ENCODE measurements at places on chromosomes 6 and 20.

GRCh38 chr6:53461696-53462095, 83.2 kb downstream of the GCLC start:
- no peak for DNase-seq

- DNase-seq: no peak
Measured at GRCh38 chr6:24448396-24448795, 41.0 kb downstream of the GPLD1 start.

DNA sequence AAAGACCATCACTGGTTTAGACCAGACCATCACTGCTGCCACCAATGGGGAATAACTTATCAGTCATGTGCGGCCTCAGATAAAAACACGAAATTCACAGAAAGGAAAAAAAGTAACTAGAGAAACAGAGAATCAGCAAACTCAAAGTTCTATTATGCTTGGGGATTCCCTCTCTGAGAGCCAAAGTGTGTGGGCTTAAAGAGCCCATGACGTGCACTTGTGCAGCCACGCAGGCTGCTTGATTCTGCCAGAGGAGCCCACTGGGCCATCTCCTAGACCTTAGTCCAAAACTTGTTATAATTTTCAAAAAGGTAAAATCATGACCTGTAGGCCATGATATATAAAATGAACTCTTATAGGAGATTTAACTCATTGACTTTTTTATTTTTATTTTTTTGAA, 15.2 kb downstream of the RAB44 start:
- no peak for DNase-seq

DNA sequence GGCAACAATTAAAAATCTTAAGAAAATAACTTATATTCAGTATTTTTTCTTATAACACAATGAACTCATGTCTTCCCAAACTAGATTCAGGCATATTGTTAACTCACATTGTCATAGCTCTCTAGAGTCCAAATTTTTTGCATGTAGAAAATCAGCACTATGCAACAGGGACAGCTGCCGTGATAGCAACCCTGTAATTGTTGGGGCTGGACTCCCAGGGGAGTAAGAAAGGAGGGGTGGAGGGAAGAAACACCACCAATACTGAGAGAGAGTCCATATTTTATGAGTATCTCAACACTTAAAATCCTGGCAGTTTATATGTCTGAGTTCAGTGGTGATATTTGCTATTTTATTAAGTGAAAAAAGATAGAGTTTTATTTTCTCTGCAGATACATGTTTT, 89.6 kb upstream of the HS3ST5 start:
- DNase-seq: no peak

GRCh38 chr6:24940311-24940917, 4.7 kb upstream of the RIPOR2 start:
- no peak for DNase-seq

- DNase-seq: no peak
Measured at GRCh38 chr6:127342296-127342945, 988 bp downstream of the ECHDC1 start.

Data from activated CD4-positive, alpha-beta T cell treated with anti-CD3 and anti-CD28 coated beads for 4 hours (primary cell).